AG20443 (cell line): ENCODE measurements at places on chromosomes 11 and 22.

GRCh38 chr11:4195909-4196308, 101.3 kb downstream of the RRM1 start:
- no peak for DNase-seq

DNA sequence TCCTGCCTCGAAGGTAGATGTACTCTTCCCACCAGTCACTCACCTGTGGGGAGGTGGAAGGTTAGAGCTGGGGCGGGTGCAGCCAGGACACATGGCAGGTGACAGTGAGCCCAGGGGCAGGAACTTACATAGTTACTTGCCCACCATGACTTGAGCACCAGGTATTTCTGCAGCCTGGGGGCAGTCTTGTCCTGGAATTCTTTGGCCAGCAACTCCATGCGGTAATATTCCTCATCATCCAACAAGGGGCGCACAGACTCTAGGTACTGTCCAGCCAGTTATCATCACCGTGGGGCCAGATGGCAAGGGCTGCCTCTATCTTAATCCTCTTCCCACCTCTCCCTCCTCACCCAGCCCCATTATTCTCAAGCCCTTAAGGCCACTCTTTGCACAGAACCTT, 2.2 kb downstream of the CPT1B start:
- no peak for DNase-seq

GRCh38 chr11:31828217-31828616, 17.1 kb upstream of the PAX6 start:
- no peak for DNase-seq

- peak; percentile 29 for DNase-seq
Measured at GRCh38 chr11:9850224-9850895, 186.5 kb downstream of the SWAP70 start.

GRCh38 chr11:11805228-11805627, 36.5 kb upstream of the USP47 start:
- no peak for DNase-seq

DNA sequence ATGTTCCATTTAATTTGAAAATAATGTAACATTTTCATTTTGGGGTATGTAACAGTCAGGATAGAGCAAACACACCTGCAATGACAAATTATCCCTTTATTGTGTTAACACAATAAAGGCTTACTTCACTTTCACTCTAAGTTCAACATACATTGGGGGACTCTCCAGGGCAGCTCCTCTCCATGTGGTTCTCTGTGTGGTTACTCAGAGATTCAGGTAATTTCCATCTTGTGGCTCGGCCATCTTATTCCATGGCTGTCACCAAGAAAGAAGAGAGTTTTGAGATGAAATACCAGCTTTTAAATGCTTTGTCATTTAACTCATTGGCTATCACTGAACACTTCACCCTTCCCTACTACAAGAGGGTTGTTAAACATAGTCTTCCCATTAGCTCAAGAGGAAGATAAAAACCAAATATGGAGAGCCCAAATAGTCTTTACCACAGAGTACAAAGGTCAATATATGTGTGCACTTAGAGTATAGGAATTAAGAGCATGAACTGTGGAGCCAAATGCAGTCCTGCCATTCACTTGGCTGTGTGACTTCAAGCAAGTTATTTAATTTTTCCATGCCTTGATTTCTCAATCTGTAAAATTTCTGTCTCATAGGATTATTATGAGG, 10.6 kb upstream of the TPH1 start:
- no peak for DNase-seq

DNA sequence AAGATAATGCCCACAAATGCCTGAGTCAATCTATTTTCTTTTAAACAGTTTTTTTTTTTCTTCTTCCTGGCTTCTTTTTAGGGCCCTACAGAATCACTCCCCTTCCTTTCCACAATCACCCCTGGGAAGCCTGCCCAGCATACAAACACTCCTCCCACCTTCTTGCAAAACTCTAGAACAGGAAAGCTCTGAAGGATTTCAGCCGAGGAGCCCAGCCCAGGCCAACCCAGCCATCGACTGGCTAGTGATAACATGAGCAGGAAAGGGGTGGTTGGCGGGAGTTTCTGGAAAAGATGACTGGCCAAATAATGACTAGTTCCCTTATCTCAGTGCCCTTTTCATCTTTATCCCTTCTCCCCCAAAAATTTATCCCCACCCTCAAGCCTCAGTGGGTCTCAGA, 68.2 kb downstream of the USP35 start:
- DNase-seq: peak; percentile 85

DNA sequence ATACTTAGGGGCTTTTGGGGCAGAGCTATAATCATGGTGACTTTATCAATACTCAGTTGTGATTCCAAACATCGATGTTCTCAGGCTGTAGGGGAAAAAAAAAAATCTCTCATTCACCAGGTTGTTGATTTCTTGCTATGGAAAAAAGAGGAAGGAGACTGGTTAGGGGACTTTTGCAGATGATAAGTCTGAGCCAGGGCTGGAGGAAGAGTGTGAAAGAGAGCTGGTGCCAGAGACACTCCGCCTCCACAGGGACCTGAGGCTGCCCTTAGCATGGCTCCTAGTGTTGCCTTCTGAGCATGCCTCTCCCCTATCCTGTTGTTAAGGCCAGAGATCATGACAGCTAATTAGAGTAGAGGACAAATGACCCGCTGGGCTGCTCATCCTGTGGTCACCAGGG, 16.9 kb downstream of the UPB1 start:
- no peak for DNase-seq

- no peak for DNase-seq
Measured at GRCh38 chr11:75240311-75241035, at the start of gene TPBGL. Gene TPBGL (plus strand): TSS chr11:75240774. CDS start chr11:75241050, 276 bp downstream.

DNA sequence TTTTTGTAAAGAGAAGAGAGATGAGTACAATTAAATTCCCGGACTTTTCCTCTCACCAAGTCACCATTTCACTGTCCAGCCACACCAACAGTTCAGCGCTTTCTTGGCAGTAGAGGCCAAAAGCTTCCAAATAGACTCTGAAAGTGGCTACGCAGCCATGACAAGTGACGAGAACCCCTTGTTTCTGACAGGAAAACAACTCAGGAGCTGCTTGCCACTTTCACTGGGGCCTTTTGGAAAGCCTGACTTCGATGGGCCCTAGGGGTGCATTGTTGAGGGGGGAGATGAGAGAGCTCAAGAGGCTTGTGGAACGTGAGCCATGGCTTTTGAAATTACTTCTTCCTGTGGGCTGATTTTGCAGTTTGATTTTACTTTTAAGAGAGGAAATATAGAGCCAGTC, 422.1 kb upstream of the FAT3 start:
- DNase-seq: no peak

- no peak for DNase-seq
Measured at GRCh38 chr11:23570828-23571227, 710.6 kb upstream of the CCDC179 start.

DNA sequence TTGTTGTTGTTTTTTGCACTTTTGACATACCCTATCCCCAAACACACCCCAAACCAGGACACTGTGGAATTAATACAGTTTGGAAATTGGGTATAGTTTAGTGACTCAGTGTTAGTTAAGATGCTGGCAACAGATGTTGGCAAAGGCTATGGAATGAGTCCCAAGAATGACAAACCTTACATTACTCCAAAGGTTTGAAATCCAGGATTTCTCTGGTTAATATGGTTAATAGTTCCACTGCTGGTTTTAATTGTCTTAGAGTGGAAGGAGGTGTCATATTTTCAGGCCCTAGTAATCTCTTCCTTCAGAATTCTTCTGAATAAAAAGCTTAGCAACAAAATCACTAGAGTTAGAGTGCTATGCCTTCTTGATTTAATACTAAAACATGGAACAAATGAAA, 775 bp downstream of the LPXN start:
- peak; percentile 24 for DNase-seq

DNA sequence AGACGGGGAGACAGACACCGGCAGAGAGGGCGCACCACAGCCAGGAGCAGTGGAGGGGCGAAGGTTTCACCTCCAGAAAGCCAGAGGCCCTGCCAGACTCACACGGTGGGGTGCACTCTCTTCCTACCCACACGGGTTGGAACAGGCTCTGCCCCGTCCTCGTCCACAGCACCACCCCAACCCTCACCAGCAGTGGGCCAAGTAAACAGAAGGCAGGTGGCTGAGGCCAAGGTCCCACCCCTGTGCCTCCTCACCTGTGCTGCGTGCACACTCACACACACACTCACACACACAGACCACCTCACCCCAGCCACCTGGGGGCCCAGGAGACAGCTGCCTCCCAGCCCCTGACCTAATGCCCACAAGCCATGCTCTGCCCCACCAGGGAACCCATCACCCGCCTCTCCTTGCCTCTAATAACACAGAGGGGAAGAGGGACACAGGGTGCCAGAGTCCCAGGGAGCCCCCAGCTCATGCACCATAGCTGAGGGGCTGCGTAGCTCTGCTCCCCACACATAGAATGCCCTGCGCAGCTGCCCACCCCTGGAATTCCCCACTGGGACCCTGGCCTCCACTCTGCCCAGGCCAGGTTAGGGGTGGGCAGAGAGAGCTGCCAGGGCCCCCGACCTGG, 3.1 kb downstream of the CYB5R3 start:
- no peak for DNase-seq

GRCh38 chr11:112156956-112157766, 6.7 kb downstream of the IL18 start:
- peak; percentile 90 for DNase-seq
